ENCODE measurements at places on chromosomes 2 and 18.

DNA sequence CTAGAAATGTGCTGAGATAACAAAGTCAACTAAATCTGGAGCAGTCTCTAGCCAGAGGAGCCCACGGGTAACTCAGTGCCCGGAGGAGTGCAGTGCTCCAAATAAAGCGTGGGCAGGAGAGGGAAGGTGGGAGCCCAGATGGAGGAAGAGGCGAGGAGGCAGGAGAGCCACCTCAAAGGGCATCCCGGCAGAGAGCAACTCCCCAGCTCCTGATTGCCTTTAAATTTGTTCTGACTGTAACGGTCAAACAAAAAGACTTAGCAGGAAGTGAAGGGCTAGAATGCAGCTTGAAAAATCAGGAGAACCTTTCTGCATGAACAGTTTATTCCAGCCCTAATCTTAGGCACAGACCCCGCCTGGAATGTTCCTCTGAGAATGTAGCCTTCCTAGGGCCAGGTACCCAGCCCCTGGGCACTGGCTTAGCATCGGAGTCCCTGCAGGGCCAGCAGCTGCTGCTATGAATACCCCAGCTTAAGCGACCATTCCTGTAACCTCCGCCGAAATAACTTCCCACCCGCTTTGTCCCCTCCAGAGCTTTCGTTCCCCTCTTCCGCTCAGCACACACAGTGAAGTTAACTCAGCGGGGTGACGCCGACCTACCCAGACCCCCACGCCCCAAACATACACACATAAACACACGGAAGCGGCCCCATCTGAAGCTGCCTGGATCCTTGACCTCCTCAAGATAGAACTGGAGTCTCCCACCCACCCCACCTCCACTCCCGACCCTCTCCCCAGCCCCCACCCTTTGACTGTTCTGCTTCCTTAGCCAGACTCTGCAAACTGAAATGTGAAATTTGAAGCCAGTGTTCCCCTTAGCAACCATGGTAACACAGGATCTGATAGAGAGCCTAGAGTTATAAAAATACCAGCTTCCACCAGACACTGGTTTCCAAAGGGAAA, 123.2 kb downstream of the SMAD7 start:
- no peak for DNase-seq

DNA sequence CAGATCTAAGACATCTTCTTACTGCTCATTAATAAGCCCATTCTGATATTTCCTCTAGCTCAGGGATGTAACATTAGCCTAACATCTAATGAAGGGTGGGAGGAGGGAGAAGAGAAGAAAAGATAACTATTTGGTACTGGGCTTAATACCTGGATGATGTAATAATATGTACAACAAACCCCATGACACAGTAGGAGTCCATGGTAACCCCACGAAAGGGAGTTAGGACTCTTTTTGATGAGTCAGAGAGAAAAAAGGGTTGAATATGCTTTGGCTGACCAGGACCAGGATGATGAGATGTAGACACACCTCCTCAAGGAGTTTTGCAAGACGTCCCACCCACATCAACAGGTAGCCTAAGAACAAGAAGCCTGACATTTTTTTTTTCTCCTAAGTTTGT, 34.4 kb upstream of the DLX2 start:
- DNase-seq: no peak

- peak; percentile 7 for DNase-seq
Observed at GRCh38 chr2:235779444-235779896, 285.6 kb downstream of the AGAP1 start.

DNA sequence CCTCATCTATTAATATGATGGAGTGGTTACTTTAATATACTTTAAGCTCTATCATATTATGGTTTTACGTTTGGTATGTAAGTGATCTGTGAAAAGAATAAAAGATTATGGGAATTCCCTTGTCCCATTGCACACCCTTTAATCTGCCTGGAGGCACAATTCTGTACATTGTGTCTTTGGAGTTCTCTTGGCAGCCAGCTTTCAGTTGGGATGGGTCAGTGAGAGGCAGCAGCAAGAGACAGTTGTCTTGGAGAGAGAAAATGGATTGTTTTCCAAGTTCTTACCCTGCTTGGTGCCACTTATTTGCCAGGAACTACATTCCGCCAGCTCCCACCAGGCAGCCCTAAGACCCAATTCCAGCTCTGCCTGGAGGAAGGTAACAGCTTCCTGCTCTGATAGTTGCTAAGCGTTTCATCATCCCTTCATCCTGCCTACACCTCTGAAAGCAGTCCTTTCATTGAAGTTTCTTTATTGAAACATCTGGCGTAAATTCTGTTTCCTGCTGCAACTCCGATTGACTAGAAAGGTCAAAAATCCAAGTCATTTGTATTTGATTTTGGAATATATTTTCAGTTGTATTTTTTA, 365.2 kb downstream of the AKAIN1 start:
- no peak for DNase-seq

DNA sequence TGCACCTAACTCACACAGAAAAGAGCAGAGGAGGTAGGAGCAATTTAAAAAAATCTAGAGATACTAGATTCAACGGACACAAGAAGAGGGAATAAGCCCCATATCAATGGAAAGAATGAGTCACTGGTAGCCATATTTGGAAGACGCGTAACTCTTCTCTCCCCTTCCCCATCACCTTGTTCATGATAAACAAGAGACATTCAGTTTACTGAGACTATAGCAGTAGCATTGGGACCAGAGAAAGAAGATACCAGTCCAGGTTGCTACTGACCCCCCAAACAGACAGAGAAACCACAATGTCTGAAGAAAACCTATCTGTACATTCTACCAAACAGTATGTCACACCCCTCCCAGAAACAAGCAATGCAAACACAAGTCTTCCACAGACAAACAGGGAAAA, 81.1 kb downstream of the SLC66A3 start:
- DNase-seq: no peak

DNA sequence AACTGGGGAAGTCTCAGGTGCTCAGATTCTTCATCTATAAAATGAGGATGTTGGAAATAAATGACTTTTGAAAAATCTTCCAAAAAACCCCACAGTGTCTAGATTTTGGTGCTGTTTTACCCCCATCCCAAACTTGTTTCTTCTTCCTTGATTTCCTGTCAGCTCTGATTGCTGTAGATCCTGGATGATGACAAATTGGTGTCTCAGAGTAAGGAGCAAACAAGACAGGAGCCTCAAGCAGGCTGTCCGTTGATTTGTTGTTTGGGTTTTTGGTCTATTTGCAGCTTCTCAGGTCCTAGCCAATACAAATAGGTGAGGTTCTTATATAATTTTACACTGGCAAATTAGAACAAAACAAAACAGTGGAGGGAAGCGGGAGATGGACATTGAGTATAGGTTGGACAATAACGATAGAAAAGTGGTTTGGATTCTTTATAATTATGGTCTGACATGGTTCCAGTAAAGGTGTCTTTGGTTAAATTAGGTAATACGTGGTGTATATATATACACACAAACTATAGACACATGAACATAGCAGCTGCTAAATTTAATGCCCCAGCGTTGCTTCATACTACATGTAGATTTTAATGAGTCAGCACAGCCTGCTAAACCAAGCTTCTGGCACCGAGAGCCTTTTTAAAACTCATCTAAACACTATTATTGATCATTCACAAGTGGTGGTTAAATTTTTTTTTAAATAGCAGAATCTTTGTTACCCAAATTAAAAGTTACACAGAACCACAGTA, 142.5 kb downstream of the FMNL2 start:
- DNase-seq: no peak

GRCh38 chr18:31325051-31325450, 7.1 kb downstream of the DSG1 start:
- DNase-seq: no peak

GRCh38 chr2:235558572-235558971, 64.7 kb downstream of the AGAP1 start:
- DNase-seq: no peak

DNA sequence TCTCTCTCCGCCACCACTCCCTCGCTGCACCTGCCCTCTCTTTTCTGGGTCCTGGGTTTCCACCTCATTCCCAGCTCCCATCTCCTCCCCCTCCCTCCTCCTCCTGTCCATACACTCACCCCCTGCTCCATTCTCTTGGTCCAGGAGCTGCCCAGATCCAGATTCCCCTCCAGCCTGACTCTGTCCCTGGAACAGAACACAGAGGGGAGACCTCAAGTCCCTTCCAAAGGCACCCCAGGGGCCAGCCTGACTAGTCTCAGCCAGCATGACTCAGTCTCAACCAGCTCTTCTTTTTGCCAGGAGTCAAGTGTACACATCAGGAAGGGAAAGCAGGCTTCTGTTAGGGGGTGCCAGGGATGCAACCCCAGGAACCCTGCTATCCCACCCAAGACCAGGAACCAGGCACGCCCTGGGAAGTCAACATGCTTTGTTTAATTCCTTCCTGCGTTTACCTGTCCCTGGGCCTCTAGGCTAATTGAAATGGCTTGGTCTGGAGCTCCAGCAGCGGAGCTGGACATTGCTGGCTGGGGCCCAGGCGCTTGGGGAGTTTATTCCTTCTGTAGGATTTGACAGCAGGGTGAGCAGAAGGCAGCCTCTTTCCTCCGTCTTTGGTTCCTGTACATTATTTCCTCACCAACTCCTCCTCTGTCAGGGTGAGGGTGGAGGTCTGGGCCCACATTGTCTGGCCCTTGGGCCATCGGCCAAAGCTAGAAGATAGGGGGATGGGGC, 28.4 kb upstream of the SELENOI start:
- DNase-seq: no peak

DNA sequence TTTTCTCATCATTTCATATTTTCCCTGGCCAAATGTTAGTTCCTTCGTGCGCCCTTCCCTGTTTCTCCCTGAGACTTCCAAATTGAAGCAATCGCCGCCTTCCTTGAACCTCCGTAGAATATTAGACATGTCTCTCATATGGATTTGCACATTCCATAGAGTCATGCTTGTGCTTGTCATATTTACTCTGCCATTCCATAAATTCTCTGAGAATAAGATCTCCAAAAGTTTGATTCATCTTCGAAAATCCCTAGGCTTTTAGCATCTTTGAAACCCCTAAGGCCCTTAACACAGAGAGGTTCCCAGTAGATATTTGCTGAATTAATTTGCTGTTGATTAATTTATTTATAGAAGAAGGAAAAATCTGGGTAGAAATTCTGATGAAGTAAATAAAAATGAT, 202.2 kb upstream of the PIK3C3 start:
- no peak for DNase-seq

DNA sequence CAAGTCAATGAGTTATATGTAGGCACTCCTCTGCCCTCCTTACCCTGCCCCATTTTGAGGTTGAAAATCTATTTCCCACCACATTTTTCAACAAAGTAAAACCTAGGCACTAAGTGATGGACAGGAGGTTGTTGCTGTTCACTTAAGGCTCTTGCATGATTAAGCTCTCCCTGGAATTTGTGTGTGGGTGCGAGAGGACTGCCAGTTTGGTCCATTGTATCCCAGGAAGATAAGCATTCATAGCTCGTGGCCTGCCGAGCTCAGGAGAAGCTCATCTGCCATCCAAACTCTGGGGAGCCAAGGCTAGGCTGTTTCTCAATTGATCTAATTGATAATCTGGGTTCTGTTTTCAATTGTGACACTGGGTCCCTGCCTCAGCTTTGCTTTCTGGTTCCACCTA, 4.7 kb upstream of the MAP4K4 start:
- DNase-seq: no peak

DNA sequence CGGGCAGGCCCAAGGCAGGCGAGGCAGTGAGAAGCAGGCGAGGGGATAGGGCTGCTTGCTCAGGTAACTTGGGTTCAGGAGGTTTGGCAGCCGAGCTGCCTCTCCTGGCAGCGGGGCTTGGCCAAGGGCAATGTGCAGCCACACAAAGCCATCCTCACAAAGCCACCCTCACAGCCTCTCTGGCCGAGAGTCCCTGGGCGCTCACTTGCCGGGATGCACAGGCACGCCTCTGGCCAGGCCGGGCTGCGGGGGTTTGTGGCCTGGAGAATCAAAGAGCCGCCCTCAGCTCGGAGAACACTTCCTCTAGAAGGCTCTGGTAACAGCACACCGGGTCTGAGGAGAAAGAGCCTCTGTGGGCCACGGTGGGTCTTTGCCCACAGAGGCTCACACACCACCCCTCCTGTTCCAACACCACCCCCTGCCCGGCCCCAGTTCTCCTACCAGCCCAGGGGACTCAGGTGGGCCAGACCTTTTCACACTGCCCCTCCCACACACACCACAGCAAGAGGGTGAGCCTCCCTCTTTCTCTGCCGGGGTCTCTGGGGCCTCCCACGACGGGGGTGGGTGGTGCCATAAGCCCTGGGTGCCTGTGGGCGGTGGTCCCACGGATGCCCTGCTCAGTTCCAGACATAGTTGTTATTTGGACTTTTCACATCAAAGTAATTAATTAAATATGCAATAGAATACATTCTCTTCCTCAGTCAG, 186.9 kb downstream of the ZFP36L2 start:
- DNase-seq: no peak

DNA sequence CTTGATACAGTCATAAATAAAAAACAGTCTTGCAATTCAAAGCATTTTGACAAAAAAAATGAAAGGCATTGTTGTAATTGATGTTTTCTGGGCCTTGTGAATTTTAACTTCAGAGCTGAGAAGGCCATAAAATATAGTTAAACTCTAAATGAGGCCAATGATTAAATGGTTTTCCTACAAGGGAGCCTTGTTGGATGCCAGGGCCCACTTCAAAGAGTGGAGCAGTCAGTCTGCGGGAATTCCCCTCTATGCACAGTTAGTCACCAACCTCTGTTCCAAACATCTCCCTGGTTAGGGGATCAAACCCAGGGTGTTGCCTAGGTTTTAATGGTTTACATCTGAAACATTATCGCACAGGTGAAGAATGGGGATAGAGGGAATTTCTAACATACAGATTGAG, 143.4 kb downstream of the NCKAP5 start:
- DNase-seq: no peak

GRCh38 chr2:46859482-46859881, 56.1 kb downstream of the MCFD2 start:
- no peak for DNase-seq

DNA sequence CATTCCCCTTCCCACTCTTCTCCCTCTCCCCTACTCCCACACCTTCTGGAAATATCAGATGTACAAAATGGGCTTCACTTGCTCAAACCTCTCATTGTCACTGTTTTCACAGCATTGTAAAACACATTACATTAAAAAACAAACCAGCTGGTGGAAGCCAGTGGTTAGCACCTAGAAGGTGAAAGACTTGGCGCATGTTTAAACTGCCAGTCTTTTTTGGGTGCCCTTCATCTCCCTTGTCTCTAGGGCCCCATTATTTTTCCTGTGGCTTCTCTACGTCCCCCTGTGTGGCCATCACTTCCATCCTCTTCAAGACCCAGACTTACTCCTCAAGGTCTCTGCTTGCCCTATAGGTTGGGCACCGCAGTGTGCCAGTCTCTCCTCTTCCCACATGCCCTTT, 34.9 kb downstream of the MGAT5 start:
- DNase-seq: no peak

GRCh38 chr2:6308986-6309385, 556.7 kb downstream of the CMPK2 start:
- no peak for DNase-seq

DNA sequence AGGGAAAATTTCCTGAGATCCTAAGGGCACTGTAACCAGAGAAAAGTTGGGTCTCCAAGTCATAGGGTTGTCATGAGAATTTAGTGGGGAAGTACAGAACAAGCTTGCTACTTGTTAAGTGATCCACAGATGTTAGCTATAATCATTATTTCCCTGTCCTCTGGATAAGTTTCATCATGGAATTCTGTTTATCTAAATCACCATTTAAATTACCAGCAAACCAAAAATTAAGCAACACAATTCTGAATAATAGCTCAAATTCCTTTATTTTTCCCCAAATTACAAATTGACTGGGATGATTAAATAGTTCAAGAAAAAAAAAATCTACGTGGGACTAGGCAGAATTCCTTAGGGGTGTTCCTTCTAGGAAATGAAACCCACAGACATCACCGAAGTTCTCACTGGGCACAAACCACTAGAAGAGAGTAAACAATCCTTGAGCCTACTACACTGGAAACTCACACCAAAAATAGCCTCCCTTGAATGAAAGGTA, 159.5 kb downstream of the COL6A3 start:
- no peak for DNase-seq
